ENCODE measurements at places on chromosomes 7 and 10.

DNA sequence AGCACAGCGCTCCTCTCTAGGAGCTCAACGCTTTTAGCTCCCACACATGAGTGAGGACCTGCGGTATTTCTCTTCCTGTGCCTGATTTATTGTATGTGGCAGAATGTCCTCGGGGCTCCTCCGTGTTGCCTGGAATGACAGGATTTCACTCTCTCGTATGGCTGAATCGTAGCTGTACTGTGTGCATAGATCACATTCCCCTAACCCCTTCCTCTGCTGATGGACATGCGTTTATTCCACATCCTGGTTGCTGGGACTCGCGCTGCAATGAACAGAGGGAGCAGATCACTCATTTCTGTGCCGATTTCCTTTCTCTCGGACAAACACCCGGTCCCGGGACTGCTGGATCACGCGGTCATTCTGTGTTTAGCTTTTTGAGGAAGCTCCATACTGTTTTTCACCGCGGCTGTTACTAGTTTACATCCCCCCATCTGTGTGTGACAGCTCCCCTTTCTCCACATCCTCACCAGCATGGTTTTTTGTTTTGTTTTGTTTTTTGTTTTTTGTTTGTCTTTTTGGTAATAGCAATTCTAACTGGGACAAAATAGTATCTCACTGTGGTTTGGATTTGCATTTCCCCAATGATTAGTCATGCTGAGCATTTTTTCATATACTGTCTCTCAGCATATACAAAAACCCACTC lies 76.3 kb downstream of the FOXL3 start:
- no peak for DNase-seq

DNA sequence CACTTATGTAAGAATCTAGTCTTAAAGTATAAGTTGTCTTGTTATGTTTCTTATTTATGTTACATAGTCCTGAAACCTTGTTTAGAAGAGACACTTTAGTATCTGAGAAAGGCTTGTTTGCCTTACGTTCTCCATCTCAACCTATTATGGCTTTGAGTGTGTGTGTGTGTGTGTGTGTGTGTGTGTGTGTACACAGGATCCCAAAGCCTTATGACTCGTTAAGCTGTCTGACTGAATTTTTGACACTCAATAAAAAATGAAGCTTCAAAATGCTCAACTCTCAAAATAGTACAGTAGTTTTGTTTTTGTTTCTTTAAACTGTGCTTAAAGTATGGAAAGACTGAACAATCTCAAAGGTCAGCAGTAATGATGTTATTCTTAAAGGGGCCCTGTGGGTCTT lies 18.0 kb downstream of the CALU start:
- no peak for DNase-seq

DNA sequence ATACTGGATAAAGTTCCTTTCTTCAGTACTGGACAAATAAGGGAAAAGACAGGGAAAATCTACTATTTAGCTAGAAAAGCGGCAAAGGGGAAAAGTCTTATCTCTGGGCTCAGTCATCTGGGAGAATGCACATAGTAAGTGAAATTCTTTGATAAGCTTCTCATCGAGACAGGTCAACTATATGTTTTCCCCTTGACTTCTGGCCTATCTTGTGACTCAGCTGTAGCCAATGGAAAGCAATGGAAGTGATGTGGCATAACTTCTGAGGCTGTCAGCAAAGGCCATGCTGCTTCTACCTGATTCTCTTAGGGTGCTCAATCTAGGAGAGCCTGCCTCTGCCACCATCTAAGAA lies 91.9 kb downstream of the PCGF5 start:
- DNase-seq, result no peak

DNA sequence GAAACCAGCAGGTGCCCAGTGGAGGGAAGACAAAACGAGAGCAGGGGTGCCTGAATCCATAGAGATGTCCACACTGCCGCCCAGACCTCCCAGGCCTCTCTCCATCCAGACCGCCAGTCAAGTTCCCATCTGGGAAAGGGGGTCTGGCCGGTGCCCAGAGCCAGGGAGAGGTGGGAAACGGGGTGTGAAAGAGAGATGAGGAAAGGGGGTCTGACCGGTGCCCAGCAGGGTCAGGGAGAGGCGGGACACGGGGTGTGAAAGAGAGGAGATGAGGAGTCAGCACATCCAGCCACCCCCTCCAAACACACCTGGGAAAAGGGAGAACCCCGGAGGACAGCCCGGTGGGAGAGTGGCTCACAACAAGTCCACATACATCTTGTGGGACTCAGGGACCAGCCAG lies 185.8 kb downstream of the PTPRN2 start:
- no peak for DNase-seq

- DNase-seq, result no peak
These were observed 115.0 kb downstream of the PTPRN2 start for GRCh38 chr7:158472596-158472995.

GRCh38 chr7:22351329-22351692 lies 5.6 kb downstream of the RAPGEF5 start:
- DNase-seq, result no peak

- no peak for DNase-seq
These were observed 4.9 kb upstream of the SCD start for GRCh38 chr10:100341953-100342626.

DNA sequence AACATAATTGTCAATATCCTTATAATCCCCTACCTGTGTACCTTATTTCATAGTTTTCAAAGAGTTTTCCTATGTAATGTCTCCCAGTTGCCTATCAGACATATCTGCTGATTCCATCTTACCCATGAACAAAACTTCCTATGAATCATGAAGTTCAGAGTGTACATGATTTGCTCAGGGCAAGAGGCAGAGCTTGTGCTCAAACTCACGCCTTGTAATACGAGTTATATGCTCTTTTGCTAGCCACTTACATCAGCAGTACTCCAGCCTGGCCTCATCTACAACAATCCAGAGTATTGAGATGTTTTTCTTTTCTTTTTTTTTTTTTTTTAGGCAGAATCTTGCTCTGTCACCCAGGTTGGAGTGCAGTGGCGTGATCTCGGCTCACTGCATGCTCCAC lies 11.8 kb downstream of the PKD2L1 start:
- no peak for DNase-seq

- no peak for DNase-seq
These were observed 23.7 kb upstream of the CAMK2B start for GRCh38 chr7:44348851-44349781.

- DNase-seq, result no peak
These were observed 176.2 kb downstream of the TWIST1 start for GRCh38 chr7:18941207-18941606.

- DNase-seq, result no peak
These were observed 600.9 kb upstream of the MKI67 start for GRCh38 chr10:128727114-128727513.

GRCh38 chr7:96377399-96377798 lies 55.5 kb upstream of the SLC25A13 start:
- DNase-seq, result no peak

GRCh38 chr7:24366876-24367275 lies 82.9 kb downstream of the NPY start:
- no peak for DNase-seq

DNA sequence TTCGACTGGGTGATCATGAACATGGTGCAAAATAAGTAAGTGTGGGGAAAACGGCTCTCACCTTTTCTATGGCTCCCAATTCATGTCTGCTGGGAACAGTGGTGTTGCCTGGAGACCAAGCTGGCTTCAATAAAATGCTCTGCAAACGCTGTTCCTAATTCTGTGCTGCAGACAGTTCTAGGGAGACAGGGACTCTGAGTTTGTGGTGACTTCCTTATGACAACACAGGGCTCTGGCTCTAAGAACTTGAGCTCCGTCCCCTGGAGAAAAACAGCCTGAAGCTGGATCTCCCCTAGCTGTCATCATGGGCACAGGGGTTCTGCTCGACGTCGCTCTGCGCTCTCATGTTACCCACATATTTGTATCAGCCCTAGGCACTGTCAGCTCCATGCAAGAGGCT lies 61.0 kb upstream of the INSYN2A start:
- no peak for DNase-seq

DNA sequence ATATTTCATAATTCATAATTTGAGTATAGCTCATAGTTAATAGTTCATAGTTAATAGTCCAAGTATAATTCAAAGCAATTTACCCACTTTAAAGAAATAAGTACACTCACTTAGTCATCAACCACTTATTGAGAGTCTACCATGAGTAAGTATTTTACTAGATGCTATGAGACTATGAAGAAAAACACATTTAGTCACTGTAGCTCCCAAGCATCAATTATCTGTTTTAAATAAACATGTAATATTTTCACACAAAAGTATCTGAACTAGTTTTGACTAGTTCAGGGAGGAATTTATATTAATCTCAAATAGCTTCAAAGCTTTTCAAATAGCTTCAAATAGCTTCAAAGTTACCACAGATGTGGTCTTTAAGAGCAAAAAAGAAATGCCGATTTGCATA lies 119.2 kb downstream of the ANK3 start:
- no peak for DNase-seq

- no peak for DNase-seq
These were observed 46.4 kb downstream of the CASD1 start for GRCh38 chr7:94556028-94556427.

DNA sequence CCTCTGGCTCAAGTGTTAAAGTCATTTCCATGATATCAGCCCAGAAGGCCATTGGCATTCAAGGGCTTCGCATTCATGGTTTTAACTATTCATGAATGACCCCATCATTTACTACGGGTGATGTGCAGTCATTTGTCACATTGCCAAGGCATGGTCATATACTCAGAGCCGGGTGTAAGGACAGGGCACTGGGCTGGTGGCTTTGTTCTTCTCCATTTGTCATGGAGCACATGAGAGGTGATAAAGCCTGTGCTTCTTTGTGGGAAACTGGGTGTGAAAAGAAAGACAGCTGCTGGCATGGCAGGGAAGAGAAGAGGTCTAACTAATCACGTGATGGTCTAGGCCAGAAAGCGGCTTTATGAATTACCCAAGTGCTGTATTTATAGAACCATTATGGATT lies 132.2 kb upstream of the PLXNA4 start:
- DNase-seq, result no peak

- no peak for DNase-seq
These were observed 18.7 kb downstream of the TTYH3 start for GRCh38 chr7:2650451-2650850.

- DNase-seq, result no peak
These were observed 984 bp downstream of the SMURF1 start for GRCh38 chr7:99142727-99143520.

DNA sequence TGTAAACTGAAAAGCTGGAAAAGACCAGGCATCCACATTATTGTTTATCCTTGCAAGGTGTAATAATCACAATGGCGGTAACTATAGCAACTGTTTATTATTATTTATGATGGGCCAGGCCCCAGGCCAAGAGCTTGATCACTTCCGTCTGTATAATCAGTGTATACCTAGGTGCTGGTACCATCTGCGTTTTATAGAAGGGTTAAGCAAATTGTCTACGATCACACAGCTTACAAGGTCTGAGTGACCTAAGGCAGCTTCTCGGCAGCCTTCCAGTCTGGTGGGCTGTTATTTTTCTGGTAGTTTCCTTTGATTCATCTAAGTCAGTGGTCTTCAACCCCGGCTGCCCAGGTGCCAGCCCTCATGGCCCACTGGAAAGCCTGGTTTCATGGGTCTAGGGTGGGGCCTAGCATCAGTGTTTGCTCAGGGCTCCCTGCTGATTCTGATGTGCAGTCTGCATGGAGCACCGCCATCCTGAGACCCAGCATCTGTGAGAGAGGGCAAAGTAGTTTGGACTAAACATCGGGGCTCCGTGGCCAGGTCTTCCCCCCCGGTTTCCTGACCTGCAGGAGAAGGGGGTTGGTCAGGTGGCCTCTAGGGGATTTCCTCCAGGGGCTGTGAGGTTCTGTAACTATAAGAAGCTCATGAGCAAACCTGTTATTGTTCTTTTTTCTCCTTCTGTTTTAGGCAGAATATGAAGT lies 146.4 kb downstream of the RGS10 start:
- DNase-seq, result no peak

GRCh38 chr10:105855791-105856190 lies 1214.7 kb downstream of the SORCS3 start:
- DNase-seq, result no peak

GRCh38 chr10:61042533-61042932 lies 98.5 kb upstream of the RHOBTB1 start:
- no peak for DNase-seq

DNA sequence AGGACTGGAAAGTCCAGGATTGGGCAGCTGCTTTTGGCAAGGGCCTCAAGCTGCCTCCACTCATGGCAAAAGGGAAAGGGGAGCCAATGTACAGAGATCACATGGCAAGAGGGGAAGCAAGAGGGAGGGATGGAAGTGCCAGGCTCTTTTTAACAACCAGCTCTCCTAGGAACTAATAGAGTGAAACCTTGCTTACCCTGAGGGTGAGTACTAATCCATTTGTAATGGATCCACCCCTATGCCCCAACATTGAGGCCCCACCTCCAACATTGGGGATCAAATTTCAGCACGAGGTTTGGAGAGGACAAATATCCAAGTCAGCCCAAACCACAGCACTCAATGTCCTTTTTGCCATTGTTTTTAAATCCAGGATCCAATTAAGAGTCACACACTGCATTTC lies 12.5 kb downstream of the HABP2 start:
- DNase-seq, result no peak

Measured in cerebellar nuclear complex (tissue), 1 donor.